Stimulated activated CD4-positive, alpha-beta T cell treated with anti-CD3 and anti-CD28 coated beads, Interleukin-4, amount 100 ng/mL, for 48 hours (primary cell): ENCODE measurements at places on chromosomes 3 and 15.

DNA sequence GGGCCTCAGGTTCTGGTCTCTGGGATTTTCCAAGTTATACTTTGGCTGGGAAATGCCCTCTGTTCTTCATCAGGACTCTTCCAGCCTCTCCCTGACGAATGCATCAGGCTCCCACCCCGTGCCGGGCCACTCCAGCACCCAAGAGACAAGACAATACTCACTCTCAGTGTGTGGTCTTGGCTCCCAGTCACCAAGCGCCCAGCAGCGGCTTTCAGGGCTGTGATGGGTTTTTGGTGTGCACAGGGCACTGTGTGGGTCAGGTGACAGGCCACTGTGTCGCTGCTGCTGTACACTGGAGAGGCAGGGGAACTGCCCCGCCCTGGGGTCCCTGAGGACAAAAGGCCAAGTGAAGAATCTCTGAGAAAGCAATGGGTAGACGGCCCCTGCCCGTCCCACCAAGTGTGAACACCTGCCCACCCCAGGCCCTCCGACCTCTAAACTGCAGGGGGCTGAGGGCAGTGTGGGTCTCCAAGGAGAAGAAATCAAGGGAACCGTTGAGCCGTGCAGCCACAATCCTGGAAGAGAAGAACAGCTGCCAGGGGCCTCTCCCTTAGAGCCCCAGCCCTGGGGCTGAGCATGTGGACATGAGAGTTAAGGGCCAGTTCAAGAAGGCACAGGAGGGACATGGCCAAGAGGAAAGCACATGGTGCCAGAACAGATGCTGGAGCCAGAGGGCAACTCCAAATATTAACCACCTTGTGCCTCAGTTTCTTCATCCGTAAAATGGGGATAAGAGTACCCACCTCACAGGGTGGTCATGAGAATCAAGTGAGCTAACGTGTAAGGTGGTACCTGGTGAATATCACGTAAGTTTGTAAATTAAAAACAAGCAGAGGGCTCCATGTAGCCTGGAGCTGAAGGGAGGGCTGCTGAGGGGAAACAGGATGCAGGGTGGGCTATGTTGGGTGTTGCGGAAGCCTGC, 34.1 kb downstream of the PTPN23 start:
- DNase-seq, result no peak

- no peak for DNase-seq
Measured at GRCh38 chr15:67815036-67815592, 10.2 kb upstream of the SKOR1 start.

GRCh38 chr3:107637416-107638183, 114.8 kb downstream of the BBX start:
- no peak for DNase-seq

GRCh38 chr15:57160823-57161560, 215.3 kb upstream of the CGNL1 start:
- no peak for DNase-seq

DNA sequence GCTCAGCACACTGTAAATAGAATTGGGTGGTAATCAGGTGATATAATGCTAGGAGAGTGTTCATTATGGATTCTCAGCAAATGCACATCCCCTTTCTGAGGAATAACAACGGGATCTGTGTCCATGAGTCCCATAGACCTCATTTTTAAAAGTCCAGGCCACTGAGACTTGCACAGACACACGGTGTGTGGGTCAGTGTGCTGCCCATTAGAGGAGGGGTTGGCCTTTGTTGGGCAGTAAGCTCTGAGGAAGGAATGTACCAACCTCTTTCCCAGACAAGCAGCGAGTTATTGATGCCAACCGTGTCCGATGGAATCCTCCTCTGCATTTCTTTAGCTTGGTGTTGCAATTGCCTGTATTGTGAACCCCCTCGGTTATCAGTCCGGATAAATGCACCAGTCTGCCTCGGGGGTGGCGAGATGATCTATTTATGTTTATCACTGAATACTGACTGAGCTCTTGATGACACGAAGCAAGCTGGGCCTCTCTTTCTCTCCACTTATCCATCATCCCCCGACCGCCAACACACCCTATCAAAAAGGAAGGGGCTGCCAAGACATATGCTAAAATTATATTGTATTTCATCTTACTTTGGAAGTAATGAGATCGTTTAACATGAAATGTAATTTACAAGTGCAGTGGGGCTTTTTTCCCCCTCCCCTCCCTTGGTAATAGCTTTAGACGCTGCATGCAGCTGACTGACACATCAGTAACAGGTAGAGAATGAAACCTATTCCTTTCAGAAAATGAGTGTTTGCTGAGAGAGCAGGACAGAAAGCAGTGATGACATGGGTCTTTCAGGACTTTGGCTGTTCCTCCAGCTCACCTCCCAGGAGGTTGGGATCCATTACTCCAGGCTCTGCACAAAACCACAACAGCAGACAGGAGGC, 126.6 kb upstream of the ST8SIA2 start:
- DNase-seq, result no peak

- DNase-seq, result no peak
Measured at GRCh38 chr15:64681424-64682024, 93.9 kb downstream of the RBPMS2 start.

DNA sequence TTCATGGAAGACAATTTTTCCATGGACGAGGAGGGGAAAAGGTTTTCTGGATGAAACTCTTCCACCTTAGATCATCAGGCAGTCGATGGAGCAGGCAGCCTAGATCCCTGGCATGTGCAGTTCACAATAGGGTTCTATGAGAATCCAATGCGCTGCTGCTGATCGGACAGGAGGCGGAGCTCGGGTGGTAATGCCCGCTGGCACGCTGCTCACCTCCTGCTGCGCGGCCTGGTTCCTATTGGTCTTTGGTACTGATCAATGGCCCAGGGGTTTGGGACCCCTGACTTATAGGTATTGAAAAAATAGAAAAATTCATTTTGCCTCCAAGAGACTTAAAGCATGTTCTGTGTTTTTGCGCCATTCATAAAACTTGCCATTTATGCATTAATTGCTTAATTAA, 793.9 kb upstream of the NR2F2 start:
- DNase-seq, result no peak

- DNase-seq, result no peak
Measured at GRCh38 chr15:78822514-78822913, 11.2 kb upstream of the ADAMTS7 start.

DNA sequence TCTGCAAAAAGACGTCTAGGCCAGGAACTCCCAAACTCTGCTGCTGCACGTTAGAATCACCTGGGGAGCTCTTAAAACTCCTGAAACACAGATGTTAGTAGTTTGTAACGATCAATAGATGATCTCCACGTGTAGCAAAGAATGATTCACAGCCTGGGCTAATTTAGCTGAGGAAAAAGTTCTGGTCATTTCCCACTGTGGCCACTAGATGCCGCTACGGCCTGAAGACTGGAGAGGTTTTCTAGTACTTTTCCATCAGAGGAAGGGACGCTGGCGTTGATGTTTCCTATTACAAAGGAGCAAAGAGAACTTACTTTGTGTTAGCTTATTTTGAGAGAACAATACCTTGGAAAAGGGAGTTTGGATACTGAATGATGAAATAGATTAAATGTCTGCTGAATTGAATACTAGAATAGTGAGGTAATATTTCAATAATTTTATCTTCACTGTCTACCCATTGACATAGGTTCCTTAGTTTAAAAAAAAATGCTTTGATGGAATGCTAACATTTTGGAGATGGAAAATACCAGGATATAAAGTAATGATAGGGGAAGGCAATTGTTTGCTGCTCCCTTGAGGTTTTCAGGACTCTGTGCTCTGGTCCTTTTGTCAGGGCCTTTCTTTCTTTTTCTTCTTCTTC, 159.1 kb downstream of the P3H2 start:
- peak; percentile 56 for DNase-seq

DNA sequence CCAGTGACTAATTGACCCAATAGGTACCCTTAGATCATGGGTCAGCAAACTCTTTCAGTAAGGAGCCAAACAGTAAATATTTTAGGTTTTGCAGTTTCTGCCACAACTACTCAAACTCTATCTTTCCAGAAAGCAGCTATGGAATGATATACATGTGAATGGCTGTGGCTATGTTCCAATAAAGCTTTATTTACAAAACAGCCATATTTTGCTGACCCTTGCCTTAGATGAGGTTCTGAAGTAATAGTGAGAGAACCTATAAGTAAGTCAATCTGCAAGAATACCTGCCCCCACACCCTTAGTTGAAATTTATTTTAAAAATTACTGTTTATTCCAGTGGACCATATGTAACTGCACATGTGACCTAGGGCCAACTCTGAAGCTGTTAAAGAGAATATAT, 134.0 kb downstream of the CMSS1 start:
- no peak for DNase-seq

DNA sequence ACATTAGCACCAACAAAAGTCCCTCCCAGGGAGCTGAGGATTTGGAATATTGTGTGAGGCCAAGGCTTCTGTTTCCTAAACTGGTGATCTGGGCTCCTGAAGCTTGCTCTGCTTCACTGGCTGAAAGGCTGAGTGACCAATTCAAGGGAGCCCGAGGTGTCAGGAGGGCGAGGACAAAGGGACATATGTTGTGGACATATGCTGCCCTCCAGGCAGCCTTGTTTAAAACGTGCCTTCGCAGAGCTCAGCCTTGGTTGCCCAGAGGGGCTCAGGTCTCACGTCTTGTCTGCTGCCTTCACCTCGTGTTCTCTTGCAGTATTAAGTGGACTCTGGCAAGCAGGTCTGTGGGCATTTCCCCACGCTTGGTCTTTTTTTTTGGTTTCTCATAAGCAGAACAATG, 7.0 kb downstream of the SLCO3A1 start:
- no peak for DNase-seq

- DNase-seq, result no peak
Measured at GRCh38 chr3:26106228-26106627, 316.3 kb downstream of the OXSM start.
